Kidney (tissue), 22 donors: ENCODE measurements at places on chromosomes 16 and 17. TPM values are rescaled to one million over a fixed set of nuclear protein-coding genes. Genes with fewer than 3 reads are reported as not detected.

Gene CDK5RAP3
- polyA plus RNA-seq: 140 TPM

Gene SAMD14
- polyA plus RNA-seq: 3.7 TPM

Gene TMEM208
- 145 TPM for polyA plus RNA-seq

Gene DNAJC7
- 141 TPM for polyA plus RNA-seq

Gene ALDH3A1
- polyA plus RNA-seq: 0.75 TPM

Gene KRT36
- polyA plus RNA-seq: not detected

Gene CFAP119
- 13.5 TPM for polyA plus RNA-seq

Gene MPV17L
- polyA plus RNA-seq: 4.8 TPM

Gene TAOK2
- polyA plus RNA-seq: 19.6 TPM
